ENCODE measurements at places on chromosomes 2 and 18.

DNA sequence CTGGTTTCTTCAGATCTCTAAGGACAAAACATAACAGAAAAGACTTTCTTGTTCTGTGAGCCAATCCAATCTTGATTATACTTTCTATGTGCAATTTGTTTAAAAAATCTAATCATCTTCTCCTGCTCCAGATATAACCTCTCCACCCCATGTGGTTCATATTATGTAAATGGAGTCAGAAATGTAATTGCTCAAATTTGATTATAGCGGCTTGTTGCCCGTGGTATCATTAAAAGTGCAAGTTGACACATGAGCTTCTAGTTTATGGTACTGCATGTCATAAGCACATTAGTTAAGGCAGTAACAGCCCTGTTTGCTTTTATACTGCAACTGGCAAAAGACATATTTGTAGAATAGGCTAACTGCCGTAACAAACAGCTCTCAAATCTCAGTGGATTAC is 715.1 kb upstream of the CDH7 start:
- H3K36me3 ChIP-seq = no peaks in the 10 kb centered on the region
- no peak overlapping the region for H3K4me3 ChIP-seq
- no peaks in the 10 kb centered on the region for H3K27me3 ChIP-seq
- H3K4me1 ChIP-seq = no peaks in the 10 kb centered on the region
- no peak overlapping the region for H3K27ac ChIP-seq

DNA sequence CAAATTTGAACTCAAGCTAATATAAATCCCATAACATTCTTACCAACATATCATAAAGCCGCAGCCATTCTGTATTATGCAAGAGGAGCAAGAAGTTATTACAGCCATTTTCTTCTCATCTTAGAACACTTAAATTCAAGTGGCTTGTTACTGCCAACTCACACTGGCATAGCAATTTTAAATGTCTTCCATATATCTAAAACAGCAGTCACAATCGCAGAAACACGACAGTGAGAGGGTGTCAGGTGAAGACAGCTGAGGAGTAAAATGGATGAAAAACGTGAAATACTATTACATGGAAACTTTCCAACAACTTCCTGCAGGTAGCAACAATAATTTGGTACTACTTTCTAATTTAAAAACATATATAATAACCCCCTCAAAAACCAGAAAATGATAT is 17.9 kb downstream of the PPP3R1 start:
- H3K36me3 ChIP-seq = no peaks in the 10 kb centered on the region
- H3K4me3 ChIP-seq = no peak overlapping the region
- H3K27me3 ChIP-seq = no peaks in the 10 kb centered on the region
- DNase-seq = no peak

- DNase-seq = no peak
- H3K36me3 ChIP-seq = no peaks in the 10 kb centered on the region
- no peaks in the 10 kb centered on the region for H3K27me3 ChIP-seq
- no peaks in the 10 kb centered on the region for H3K4me1 ChIP-seq
- H3K4me3 ChIP-seq = no peak overlapping the region
- H3K27ac ChIP-seq = no peak overlapping the region
Measured at GRCh38 chr18:31371989-31372388, 4.6 kb upstream of the DSG4 start.

DNA sequence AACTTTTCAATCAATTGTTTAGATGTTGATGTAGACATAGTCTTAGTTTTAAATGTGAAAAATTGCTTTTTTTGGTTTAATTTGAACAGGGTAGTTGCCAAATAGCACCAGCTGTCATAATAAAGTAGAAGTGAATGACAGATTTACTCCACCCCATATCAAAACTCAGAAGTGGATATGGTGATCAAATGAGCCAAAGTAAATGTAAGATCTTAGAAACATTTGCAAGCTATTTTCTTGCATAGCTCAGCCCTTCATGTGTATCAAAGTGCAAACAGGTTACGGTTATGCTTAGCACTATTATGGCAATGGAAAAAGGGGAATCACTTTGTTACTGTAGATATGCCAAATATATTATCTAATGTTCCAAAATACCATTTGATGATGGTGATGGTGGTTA is 540.9 kb upstream of the NRP2 start:
- no peak overlapping the region for H3K27ac ChIP-seq
- DNase-seq = no peak
- no peak overlapping the region for H3K4me3 ChIP-seq
- H3K4me1 ChIP-seq = peaks cover 13% of the 10 kb centered on the region
- no peaks in the 10 kb centered on the region for H3K36me3 ChIP-seq
- no peaks in the 10 kb centered on the region for H3K27me3 ChIP-seq

DNA sequence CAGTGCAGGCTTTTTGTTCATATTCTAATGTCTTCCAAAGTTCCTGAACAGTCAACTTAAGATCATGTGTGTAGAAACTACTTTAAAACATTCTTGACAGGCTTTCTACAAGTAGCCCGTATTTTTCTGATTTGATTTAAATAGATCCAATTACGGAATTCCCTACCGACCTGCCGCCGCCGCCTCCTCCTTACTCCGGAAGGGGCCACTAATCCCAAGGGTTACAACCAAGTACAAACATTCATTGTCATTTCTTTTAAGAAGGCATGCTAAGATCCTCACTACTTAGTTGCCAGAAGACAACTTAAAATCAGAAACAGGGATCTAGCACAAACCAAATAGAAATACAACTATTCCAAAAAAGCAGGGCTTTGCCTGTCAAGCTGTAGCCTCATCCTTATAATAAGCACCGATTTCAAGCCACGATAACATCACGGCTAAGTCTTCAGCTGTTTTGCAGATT is 784 bp downstream of the WDR33 start:
- H3K27ac ChIP-seq = peak overlapping the region; percentile 90
- peaks cover 45% of the 10 kb centered on the region for H3K4me1 ChIP-seq
- H3K4me3 ChIP-seq = peak overlapping the region; percentile 98
- DNase-seq = no peak
- H3K27me3 ChIP-seq = no peaks in the 10 kb centered on the region

DNA sequence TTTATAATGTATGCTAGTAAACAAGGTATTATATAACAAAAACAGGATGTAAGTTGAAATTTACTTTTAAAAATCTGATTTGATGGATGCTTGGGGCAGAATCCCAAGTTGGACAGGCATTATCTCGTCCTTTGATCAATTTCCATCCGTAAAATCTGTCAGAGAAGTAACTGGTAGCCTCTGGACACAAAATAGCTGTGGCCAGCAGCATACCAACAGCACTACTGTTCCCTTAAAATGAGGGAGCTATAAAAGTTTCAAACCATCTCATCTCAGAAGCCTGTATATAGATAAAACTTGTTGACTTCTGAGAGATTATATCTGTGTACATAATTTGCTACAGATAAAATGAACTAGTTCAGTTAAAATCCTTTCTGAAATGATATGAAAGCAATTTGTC is 14.7 kb upstream of the METAP1D start:
- H3K27ac ChIP-seq = no peak overlapping the region
- peaks cover 10% of the 10 kb centered on the region for H3K36me3 ChIP-seq
- H3K27me3 ChIP-seq = no peaks in the 10 kb centered on the region
- H3K4me1 ChIP-seq = no peaks in the 10 kb centered on the region

DNA sequence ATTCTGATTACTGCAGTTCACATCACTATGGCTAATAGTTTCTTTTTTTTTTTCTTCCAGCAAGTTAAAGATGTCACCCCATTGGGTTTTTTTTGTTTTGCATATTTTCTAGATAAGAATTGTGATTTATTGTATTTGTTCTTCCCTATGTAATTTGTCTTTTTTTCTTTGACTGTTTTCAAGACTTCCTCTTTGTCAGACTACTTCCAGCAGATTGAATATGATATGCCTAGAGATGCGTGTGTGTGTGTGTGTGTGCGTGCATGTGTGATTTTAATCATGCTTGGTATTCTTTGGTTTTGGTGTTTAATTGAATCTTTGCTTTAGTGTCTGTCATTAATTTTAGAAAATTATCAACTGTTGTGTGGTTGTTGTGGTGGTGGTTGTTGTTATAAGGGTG is 166.7 kb upstream of the SLC39A10 start:
- H3K4me3 ChIP-seq = no peak overlapping the region
- H3K27me3 ChIP-seq = no peaks in the 10 kb centered on the region
- no peaks in the 10 kb centered on the region for H3K4me1 ChIP-seq
- no peak for DNase-seq
- no peak overlapping the region for H3K27ac ChIP-seq

- no peaks in the 10 kb centered on the region for H3K36me3 ChIP-seq
- H3K27ac ChIP-seq = no peak overlapping the region
- no peaks in the 10 kb centered on the region for H3K4me1 ChIP-seq
- no peak for DNase-seq
- no peak overlapping the region for H3K4me3 ChIP-seq
Measured at GRCh38 chr2:79368116-79368630, 144.7 kb upstream of the CTNNA2 start.

- H3K27me3 ChIP-seq = no peaks in the 10 kb centered on the region
- no peak overlapping the region for H3K27ac ChIP-seq
- DNase-seq = no peak
- peaks cover 45% of the 10 kb centered on the region for H3K4me1 ChIP-seq
- no peaks in the 10 kb centered on the region for H3K36me3 ChIP-seq
Measured at GRCh38 chr2:127400897-127401756, 13.4 kb upstream of the MAP3K2 start.

DNA sequence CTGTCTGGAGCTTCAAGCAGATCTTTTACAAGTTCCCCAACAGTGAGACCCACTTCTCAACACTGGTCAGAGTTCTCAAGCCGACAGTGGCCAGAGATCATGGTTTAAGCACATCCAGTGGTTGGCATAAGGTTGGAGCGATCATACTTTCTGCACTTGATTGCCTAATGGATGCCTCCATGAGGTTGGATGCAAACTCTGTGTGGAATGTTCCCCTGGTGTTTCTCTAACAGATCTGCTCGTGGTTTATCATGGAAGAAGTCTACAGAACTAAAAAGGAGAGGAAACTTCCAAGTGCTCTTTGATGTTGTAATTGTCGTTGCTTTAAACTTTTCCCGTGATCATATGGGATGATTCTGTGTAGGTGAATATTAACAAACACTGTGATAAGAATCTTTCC is 60.7 kb downstream of the SH3RF3 start:
- H3K4me1 ChIP-seq = peaks cover 41% of the 10 kb centered on the region
- DNase-seq = no peak
- no peaks in the 10 kb centered on the region for H3K27me3 ChIP-seq
- no peak overlapping the region for H3K27ac ChIP-seq

- no peak for DNase-seq
- H3K4me3 ChIP-seq = no peak overlapping the region
- H3K4me1 ChIP-seq = no peaks in the 10 kb centered on the region
- no peaks in the 10 kb centered on the region for H3K36me3 ChIP-seq
- H3K27me3 ChIP-seq = no peaks in the 10 kb centered on the region
Measured at GRCh38 chr18:46542545-46542944, 114.5 kb downstream of the LOXHD1 start.

DNA sequence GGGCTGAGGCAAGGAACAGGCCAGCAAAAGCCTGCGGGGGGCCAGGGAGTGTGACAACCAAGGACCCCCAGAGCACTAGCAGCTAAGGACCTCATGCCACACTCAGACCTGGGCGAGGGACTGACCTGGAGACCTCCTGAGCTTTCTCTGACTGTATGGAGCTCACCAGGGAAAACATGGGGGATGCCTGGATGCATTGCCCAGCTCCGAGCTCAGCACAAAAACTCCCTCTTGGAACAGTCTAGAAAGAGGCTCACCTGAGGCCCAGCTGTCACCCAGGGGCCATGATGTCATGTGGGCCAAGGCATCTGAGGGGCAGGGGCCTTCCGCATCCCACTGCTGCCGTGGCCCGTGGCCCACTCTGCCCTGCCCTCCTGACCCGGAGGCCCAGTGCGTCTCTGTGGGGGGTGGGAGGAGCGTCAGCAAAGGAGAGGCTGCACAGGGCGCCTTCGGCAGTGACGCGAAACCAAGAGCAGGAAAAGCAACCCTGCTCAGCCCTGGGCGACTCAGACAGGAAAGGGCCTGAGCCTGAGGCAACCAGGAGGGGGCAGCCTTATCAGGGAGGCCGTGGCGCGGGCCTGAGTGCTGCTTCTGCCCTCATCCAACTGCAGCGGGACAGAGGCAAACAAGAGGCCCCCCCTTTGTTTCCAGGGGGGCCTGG is 57.3 kb upstream of the ALPP start:
- DNase-seq = no peak
- no peaks in the 10 kb centered on the region for H3K27me3 ChIP-seq
- no peak overlapping the region for H3K4me3 ChIP-seq
- H3K4me1 ChIP-seq = no peaks in the 10 kb centered on the region
- H3K27ac ChIP-seq = no peak overlapping the region

DNA sequence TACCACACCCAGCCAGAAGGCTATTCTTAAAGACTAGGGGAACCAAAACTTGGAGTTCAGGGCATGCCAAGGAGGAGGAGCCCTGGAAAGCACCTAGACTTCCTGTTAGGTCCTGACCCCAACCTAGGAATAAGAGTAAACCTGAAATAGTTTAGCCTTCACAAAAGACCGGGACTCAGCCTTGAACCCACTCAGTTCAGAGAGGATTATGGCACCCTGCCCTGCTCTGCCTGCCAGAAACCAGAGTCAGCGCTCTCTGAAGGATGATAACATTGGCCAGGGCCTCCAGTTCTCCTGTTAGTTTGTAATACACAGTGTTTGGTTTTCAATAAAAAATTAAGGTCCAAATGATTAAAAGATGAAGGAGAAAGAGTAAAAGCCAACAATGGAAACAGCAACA is 96.4 kb downstream of the LDLRAD4 start:
- H3K36me3 ChIP-seq = no peaks in the 10 kb centered on the region
- H3K27me3 ChIP-seq = no peaks in the 10 kb centered on the region
- no peak for DNase-seq
- no peak overlapping the region for H3K27ac ChIP-seq
- H3K4me1 ChIP-seq = peaks cover 19% of the 10 kb centered on the region

- H3K36me3 ChIP-seq = no peaks in the 10 kb centered on the region
- peaks cover 9% of the 10 kb centered on the region for H3K4me1 ChIP-seq
- no peak overlapping the region for H3K4me3 ChIP-seq
- H3K27me3 ChIP-seq = no peaks in the 10 kb centered on the region
- DNase-seq = no peak
Measured at GRCh38 chr2:233002829-233003657, 10.0 kb downstream of the NGEF start.

DNA sequence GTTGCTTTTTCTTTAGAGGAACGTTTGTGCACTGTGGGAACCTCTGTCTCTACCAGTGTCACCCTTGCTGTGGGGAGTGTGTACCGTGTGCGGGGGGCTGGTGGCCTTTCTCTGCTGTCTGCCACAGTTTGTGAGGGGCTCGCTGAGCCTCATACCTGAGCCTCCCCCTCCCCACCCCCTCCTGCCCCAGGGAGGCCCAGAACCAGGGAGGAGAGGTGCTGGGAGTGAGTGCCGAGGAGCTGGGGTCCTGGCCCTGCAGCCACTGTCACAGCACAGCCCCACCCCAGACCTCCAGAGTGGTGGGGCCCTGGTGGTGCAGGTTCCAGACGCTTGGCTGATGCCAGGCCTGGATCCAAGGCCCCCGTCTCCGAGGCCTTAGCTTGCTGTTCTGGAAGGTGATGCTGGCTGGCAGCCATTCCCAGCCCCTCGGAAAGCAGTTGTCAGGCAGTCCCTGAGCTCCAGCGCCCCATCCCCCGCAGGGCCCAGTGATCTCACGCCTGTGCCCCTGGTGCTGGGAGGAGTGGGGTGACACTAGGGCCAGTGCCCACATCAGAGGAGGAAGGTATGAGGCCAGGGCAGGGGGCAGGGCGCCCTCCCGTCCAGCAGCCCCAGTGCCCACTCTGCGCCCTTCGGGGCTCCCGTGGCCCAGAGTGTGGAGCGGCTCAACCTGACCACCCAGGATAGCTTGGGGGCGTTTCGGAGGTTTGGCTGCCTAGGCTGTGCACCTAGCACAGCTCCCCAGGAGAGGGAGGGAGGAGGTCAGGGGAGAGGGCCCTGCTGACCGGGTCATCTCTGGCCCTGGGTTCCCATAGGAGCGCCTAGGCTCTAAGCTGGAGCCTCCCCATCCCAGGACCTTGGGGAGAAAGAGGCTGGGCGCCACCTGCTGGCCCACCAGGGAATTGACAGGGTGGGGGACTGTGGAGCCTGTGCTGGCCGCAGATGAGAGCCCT is 53.0 kb upstream of the ALPP start:
- H3K36me3 ChIP-seq = no peaks in the 10 kb centered on the region
- peaks cover 2% of the 10 kb centered on the region for H3K4me1 ChIP-seq
- H3K27ac ChIP-seq = no peak overlapping the region
- H3K4me3 ChIP-seq = no peak overlapping the region
- DNase-seq = no peak
